ENCODE measurements at places on chromosomes 11 and 22.

GRCh38 chr22:50190182-50190940, 4.6 kb downstream of the TRABD start:
- peak; percentile 65 for DNase-seq

- no peak for DNase-seq
These were observed 107.2 kb downstream of the SCN3B start for GRCh38 chr11:123547180-123547579.

- DNase-seq: no peak
These were observed 68.2 kb downstream of the MSANTD4 start for GRCh38 chr11:105953886-105954285.

GRCh38 chr22:29833392-29833965, 4.6 kb downstream of the ASCC2 start:
- no peak for DNase-seq

GRCh38 chr11:7490054-7490453, 4.7 kb downstream of the OLFML1 start:
- no peak for DNase-seq
